NCI-H187 (cell line): ENCODE measurements at places on chromosomes 3 and 15.

GRCh38 chr15:48374472-48374871, 43.2 kb downstream of the DUT start:
- no peak for DNase-seq

DNA sequence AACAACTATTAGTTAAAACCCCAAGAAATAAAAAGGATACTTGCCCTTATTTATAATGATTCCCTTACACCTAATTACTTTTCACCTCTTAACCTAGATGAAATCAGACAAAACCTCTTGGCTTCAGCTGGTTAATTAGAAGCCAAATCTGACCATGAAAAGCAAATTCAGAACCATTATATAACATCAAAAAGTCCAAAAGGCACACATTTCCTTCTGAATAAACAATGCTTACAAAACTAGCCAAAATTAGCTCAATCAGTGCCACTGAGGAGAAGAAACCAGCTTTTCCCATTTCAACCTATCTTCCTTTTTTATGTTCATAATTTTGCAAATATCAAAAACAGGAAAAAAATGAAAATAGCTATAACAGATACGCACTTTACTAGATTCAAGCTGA, 3.2 kb downstream of the EHHADH start:
- no peak for DNase-seq

DNA sequence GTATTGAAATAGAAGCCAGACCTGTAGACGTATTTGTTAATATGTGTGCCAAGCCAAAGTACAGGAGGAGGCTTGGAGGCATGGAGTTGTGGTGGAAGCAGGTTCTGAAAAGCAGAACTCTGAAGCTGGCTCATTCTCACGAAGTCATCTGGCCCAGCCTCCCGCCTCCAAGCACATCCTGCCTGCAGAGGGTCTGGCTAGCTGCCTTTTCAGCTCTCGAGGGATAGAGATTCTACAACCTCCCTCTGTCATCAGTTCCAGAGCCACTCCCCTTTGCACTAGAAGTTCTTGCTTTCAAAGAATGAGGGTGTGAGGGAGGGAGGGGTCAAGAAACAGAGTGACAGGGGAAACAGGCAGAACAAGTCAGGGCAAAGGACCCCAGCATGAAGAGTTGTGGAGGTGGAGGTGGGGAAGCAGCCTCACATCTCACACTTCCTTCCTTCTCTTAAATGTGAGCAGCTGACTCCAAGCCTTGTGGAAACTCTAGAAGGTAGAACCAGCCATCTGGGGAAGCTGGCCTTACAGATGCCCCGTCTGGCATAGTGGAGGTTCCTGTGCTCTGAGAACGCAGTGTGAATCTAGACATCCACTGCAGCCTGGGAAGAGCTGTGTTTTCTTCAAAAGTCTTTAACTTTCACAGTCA, 95.3 kb downstream of the SLC49A4 start:
- DNase-seq, result no peak

DNA sequence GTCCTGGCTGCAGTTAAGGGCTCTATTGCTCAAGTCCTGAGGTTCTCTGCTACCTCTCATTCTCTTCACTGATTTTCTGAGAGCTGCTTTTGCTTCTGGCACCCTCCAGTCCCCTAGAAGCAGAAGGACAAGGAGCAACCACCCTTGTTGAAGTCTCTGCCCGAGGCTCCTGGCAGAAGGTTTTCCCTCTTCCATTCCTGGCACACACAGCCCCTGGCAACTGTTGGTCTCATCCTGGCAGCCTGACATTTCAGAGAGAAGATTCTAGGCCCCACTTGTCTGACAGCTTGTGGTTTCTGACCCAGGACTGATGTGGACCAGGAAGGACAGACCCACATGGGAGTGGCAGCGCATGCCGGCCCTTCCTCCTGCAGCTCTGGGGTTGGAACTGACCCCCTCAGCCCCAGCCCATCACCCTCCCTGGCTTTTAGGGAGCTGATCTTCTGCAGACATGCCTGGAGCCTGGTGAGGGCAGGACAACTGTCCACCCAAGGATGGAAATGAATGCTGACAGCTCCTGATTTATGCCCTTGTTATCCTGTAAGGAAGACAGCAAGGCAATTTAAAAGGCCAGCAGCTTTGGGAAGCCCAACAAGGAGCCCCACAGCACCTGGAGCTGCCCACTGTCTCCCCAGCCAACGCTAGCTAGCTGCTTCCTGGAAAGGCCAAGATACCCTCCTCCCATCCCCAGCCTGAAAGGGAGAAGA, 13.0 kb upstream of the NTRK3 start:
- no peak for DNase-seq

DNA sequence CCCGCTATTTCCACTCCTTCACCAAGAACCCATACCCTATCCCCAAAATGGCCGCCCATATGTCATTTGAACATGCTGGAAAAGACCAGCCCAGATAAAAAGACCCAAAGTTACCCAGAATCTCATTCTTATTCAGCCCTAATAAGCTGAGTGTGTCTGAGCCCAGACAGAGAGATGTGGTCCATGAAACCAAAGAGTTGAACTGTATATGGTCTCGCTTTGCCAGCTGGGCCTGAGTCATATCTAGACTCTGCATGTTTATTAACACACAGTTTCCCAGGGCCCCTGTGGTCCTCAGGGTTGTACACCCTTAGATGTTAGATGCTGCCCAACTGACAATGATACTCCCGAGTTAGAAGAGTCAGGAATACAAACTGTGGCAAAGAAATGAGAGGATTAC, 201.9 kb upstream of the STRIT1 start:
- DNase-seq, result no peak

- no peak for DNase-seq
Measured at GRCh38 chr3:36960502-36960901, 15.6 kb upstream of the TRANK1 start.

DNA sequence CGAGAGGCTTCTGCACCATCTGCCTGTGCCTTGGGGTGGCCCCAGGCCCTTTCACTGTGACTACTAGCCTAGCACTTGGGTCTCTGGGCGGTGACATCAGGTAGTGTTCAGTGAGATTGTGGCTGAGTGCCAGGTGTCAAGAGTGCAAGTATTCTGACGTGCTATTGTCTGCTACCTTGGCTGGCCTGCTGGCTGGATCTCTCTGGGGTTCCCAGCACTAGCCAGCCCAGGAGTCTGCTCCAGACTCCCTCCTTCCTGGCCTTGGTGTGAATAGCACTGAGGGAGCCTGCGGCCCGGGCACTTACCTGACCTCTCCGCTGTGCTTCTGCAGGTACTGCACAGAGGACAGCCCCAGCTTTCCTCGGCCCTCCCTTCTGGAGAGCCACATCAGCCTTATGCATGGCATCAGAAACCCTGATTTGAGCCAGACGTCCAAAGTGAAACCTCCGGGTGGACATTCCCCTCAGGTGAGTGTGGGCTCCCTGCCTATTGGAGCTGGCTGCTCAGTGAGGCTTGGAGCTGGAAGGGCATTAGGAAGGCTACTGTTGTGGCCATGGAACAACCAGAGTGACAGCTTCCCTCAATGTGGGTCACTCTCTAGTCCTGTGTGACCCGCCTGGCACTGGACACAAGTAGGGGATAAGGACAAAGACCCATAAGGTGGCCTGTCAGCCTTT, 17.5 kb upstream of the ALPK3 start:
- DNase-seq, result no peak

GRCh38 chr3:23038471-23038870, 164.7 kb upstream of the UBE2E2 start:
- DNase-seq, result no peak

DNA sequence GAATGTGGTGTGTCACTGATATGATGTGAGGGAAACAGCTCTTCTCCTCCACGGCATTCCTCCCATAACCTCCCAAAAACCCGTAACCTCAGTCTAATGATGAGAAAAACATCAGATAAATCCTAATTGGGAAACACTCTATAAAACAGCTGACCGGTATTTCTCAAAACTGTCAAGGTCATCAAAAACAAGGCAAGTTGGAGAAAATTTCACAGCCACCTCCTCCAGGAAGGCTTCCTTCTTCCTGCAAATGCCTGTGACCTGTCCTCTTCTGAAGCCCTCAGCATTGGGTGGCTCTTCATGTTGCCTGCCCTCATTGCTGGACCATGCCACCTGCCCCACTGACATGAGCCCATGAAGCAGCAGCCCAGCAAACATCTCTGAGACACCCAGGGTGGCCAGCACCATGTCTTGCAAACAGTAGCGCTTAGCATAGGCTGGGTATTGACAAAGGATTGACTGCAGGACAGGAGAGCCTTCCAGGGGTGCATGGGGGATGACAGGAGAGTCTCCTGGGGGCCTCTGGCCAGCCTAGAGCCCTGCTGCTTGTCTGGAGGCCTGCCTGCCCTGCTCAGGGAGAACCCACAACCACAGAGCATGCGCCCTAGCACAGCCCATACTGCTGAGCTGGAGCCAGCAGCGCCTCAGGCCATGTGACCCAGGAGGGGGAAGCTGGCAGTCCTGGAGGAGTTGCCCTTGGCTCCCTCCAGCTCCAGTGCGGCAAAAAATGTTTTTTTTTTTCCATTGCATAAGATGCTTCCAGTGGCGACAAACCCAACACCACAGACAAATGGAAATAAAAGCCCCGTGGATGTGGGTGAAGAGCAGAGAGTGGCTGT, 49.7 kb downstream of the XXYLT1 start:
- no peak for DNase-seq

DNA sequence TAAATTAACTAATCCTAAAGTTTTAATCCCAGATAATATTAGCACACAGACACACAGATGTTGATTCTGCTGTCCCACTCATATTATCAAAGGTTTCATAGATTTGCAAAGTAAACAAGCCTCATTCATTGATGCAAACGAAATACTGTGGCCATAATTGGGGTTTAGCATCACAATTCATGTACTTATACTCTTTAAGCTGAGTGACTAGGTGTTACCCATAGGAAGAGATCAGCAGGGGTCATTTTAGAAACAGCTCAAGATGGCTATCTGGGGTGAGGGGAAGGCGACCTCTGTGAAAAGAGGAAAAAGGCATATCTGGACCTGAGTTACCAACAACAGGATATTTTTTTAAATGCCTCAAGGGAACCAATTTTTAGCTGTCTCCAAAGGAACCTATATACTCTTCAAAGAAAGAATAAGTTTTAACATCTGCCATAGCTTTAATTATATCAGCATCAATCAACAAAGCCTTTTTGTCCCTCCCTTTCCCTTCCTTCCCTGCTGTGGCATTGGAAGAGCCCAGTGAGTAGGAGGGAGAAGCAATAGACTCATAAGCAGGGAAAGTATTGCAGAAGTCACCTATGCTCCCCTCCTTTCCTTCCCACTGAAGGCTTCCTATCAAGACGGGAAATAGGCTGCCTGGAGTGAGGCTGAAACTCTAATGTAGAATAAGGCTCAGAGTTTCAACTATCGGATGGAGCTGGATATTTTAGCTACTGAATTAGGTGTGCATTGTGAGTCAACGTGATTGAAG, 553.4 kb downstream of the ZIC1 start:
- no peak for DNase-seq

DNA sequence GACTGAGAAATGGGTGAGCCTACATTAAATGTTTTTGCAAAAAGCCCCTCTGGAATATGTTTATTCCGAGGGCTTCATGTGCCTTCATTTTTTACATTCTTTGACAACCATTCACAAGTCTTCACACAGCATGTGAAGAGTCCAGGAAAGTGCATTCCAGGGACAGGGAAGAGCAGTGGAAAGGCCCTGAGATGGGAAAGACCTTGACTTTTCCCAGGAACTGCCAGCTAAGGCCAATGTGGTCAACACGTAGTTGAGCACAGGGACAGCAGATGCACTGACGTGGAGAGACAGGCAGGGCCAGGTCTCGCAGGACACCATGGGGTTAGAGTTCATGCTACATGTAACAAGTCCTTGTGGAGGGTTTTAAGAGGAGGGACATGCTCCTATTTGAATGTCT, 21.7 kb downstream of the SSR3 start:
- no peak for DNase-seq

DNA sequence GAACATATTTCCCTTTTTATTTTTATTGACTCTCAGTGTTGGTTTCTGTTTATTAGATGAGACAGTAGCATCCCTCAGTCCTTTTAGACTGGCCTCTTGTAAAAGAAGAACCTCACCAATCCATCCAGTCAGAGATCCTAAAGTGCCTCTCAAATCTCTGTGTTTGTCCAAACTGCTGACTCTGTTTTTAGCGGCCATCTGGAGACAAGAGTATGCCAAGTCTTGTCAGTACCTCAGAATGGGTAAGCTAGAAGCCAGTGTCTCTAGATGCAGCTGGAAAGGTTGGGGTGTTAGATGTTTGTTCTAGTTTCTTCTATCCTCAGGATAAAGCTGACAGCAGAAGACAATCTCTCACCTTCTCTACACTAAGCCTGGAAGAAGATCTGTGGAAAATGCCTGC, 537.7 kb upstream of the ZNF385D start:
- DNase-seq, result no peak

- DNase-seq, result no peak
Measured at GRCh38 chr3:188217726-188218125, 63.8 kb downstream of the LPP start.

- no peak for DNase-seq
Measured at GRCh38 chr3:188860147-188860546, 311.6 kb upstream of the TPRG1 start.
